ENCODE measurements at places on chromosomes 5 and 9.

DNA sequence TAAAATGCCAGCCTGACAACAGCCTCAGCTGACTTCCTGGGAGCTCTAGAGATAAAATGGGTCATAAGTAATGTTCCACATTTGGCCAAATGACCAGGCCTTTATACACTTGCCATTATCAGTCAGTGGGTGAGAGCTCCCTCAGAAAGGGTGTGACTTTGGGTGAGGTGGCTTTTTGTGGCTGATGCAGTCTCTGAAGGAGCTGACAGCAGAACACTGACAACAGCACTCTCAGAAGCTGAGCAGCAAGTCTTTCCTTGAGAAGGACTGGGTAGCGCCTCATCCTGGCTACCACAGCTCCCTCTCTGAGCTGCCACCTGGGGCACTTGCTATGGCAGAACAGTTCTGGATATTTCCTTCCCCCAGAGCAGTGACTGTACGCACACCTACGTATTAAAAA, 22.0 kb upstream of the GNAQ start:
- DNase-seq, result no peak

DNA sequence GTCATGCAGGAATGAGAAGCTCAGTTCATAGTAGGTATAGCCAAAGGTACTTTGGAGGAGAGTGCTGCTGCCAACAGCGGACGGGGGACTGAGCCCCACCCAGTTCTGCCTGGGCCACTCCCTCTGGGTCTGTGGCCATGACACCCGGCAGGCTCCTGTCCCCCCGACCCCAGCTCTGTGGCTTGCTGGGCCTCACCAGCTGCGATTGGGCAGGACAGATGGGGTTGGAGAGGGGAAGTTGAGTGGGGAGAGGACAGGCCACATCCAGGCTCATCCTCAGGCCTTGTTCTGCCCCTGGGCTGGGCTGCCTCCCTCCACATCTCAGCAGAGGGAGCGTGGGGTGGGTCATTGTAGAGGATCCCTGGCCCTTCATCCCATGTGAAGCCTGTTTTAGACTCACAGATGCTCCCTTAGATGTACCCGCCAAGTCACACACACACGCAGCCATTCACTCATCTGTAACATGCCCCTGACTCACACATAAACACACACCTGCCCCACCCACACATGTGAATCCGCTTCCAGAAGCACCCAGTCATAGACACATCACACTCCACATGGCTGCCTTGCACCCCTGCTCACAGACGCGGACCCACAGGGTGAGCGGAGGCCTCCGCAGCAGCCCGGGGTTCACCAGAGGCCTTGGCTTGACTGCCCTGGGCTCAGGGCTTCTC, 48.8 kb downstream of the NTNG2 start:
- no peak for DNase-seq

DNA sequence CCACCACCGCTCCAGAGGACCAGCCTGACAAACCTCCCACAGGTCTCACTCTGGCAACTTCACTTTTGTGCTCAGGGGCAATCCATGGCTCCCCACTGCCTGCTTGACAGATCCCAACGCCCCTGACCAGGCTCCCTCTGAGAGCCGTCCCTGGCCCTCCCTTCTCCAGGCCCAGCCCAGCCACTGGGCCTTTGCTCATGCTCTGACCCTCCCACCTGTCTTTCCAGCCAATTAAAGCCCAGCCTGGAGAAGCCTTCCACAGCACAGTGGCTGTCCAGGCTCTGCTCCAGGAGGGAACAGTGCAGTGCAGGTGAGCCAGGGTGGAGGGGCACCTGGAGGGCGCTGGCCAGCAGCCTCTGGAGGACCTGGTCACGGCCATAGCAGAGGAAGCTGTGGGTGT, 3.3 kb downstream of the ENTPD2 start:
- no peak for DNase-seq

GRCh38 chr5:64972591-64972990, 203.9 kb downstream of the CWC27 start:
- no peak for DNase-seq

DNA sequence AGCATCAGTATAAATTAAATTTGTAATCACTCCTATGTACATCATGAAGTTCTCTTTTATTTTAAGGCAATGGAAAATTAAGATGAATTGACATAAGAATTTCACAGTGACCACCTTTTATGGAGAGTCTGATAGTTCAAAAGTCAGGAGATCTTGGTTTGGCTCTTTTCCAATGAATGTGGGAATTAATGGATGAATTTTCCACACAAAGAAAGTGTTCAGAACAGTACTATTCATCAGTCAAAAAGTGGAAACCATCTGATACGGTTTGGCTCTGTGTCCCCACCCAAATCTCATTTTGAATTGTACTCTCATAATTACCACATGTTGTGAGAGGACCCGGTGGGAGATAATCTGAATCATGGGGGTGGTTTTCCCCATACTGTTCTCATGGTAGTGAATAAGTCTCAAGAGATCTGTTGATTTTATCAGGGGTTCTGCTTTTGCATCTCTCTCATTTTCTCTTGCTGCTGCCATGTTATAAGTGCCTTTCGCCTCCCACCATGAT, 24.5 kb downstream of the CCDC125 start:
- DNase-seq, result no peak

Measured in left hindlimb (tissue), 1 donor.